ENCODE measurements at places on chromosomes 2 and 18.

DNA sequence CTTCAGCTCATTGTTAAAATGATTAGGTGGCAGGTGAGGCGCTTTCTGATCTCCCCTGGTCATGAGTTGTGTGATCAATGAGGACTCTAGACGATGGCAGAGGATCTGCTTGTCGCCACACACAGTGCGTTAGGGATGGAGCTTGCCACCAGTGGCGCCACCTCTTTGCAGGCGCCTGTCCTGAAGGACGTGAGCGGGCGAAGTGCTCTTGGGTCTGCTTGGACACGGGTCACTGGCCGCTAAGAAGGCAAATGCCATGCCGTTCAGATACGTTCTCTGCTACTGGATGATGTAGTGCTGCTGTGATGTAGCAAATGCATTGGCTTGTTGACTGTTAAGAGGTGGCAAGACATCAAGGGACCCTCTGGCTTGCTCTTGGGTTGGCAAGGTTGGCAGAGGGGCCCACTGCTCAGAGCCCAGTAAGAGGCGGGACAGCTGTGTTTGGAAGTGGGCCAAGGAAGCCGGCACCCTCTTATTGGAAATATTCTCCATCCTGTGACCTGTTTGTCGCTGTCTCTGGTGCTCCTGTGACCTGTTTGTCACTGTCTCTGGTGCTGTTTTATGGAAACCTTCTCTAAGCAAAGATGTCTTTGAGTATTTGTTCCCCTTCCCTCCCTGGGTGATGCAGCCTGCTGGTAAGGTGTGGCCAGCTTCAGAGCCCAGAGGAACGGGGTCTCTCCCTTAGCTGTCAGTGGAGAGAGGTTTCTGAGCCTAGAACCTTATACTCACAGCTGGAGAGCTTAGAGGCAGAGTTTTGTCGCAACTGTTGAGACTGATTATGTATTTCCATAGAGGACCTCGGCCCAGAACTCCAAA is 14.6 kb downstream of the LDLRAD4 start:
- no peak for DNase-seq

DNA sequence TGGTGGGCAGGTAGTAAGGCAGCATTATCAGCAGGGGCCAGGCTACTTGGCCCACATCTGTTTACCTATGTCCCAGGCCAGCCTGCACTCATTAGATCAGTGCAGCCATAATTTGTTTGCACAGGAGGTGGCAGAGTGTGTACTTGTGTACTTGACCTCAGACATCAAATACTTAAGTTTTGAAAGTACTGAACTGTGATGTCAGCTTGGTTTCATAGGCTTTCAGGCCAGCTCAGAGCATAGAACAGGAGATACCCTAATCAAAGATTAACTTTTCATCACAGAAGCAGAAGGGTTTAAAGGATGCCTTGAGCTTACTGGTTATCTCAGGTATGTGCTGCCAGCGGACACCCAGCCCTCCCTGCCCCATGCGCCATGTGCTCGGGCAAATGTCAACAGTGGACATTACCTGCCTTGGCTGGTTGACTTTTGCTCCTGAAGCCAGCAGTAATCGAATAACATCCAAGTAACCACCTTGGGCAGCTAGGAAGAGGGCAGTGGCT is 33.2 kb downstream of the ANKRD29 start:
- DNase-seq: no peak

DNA sequence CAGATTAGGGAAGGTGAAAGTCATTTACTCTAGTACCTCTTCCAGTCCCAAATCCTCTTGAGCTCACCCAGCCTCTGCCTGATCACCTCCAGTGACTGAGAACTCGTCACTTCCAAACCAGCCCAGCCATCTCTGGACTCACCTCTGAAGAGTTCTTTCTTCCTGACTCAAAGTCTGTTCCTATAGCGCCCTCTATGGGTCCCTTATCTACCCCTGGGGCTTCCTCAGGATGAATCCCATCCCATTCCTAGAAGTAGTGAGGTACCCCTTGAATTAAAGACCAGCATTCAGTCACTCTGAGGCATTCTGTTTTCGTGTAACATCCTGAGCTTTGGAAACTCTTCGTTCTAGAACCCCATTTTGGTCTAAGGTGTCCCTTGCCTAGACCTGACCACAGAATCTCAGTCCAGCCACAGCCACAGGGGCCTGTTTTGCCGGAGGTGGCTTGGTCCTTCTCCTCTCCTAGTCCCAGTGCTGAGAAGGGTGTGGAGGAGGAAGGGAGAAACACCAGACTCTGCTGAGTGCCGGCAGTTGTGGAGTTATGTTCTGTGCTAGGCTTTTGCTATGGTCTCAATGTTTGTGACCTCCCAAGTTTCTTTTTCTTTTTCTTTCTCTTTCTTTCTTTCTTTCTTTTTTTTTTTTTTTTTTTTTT is 32.7 kb downstream of the SIX3 start:
- no peak for DNase-seq

GRCh38 chr18:7096838-7097237 is 20.8 kb downstream of the LAMA1 start:
- no peak for DNase-seq

- DNase-seq: no peak
Observed at GRCh38 chr2:29031046-29031445, 43.3 kb downstream of the PCARE start.

GRCh38 chr2:188512456-188512855 is 220.8 kb downstream of the GULP1 start:
- no peak for DNase-seq

DNA sequence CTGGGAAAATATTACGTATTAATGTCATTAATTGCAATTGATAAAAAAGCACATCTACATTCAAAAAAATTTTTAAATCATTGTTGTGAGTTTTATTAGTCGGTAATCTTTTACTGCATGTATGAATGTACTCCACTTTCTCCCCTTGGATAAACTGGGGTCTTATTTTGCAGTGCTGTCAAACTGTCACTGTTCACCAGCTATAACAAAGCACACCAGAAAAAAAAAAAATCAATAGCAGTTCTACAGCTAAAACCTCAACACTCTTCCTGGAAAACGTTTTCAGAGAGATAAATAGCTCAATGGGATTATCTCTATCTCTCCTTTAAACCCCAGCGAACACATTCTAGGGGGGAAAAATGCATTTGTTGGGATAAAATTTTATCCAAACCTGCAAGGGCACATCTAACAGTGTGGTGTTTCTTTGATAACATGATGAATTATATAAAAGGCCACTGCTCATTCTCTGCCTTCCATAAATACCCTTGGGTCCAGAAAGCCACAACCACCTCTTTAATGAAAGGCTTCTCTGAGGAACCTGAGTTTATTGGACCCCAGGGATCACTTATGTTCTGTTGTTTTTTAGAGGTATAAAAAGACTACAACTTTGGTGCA is 219.9 kb downstream of the CDH20 start:
- DNase-seq: no peak

- DNase-seq: no peak
Observed at GRCh38 chr2:56287974-56288373, 104.2 kb downstream of the CCDC85A start.
